Bronchial epithelial cell (primary cell): ENCODE measurements at places on chromosomes 3 and 15. TPM values are rescaled to one million over a fixed set of nuclear protein-coding genes. Genes with fewer than 3 reads are reported as not detected.

The TMC3 gene
- total RNA-seq = not detected in 2 replicates

The ROBO1 gene
- total RNA-seq = 20.8 and 66.6 TPM in 2 replicates

The PLA2G4D gene
- total RNA-seq = under 0.01 TPM in 2 replicates

The HTD2 gene
- 7.6 and 10.3 TPM in 2 replicates for total RNA-seq

The GOLGA6B gene
- not detected in 2 replicates for total RNA-seq

The FEM1B gene
- 73.5 and 94.2 TPM in 2 replicates for total RNA-seq

The SEMA7A gene
- total RNA-seq = 4.0 and 5.3 TPM in 2 replicates

The CPEB1 gene
- under 0.01 TPM in 2 replicates for total RNA-seq

The FAM3D gene
- total RNA-seq = 5.3 and 32.9 TPM in 2 replicates

The FBXW12 gene
- total RNA-seq = not detected in 2 replicates

The SHC4 gene
- under 0.01 and 0.26 TPM in 2 replicates for total RNA-seq

The DGKG gene
- not detected in 2 replicates for total RNA-seq

The FSIP1 gene
- 9.5 and 28.8 TPM in 2 replicates for total RNA-seq

The RLBP1 gene
- not detected in 2 replicates for total RNA-seq

The FGD5 gene
- not detected in 2 replicates for total RNA-seq

The CHRNA3 gene
- not detected in 2 replicates for total RNA-seq

The ZPLD1 gene
- total RNA-seq = 2.6 and 3.9 TPM in 2 replicates
